ENCODE measurements at places on chromosomes 16 and 17. TPM values are rescaled to one million over a fixed set of nuclear protein-coding genes. Genes with fewer than 3 reads are reported as not detected.

TNFRSF17 gene
- 0.48 TPM for total RNA-seq

CCDC78 gene
- total RNA-seq: 0.12 TPM

AIPL1 gene
- not detected for total RNA-seq

MYH1 gene
- not detected for total RNA-seq

JMJD6 gene
- total RNA-seq: 24.9 TPM

NUDT16L1 gene
- 28.7 TPM for total RNA-seq

CDR2L gene
- 8.9 TPM for total RNA-seq

CLEC10A gene
- not detected for total RNA-seq

PYDC1 gene
- total RNA-seq: not detected

ERN2 gene
- not detected for total RNA-seq

ITGA2B gene
- total RNA-seq: 0.68 TPM

MYH8 gene
- total RNA-seq: not detected

RSL1D1 gene
- 118 TPM for total RNA-seq

SLC16A6 gene
- total RNA-seq: 4.8 TPM

MT1A gene
- 3.4 TPM for total RNA-seq

KRTAP4-1 gene
- total RNA-seq: not detected

MCRIP1 gene
- total RNA-seq: 34.1 TPM

OGFOD1 gene
- 64.8 TPM for total RNA-seq

MPV17L gene
- total RNA-seq: 0.68 TPM

FNDC8 gene
- total RNA-seq: not detected

SLC38A8 gene
- not detected for total RNA-seq

TERB1 gene
- not detected for total RNA-seq

SRSF1 gene
- total RNA-seq: 331 TPM

PSMC5 gene
- 44.7 TPM for total RNA-seq

CBFA2T3 gene
- total RNA-seq: not detected

CIAO3 gene
- total RNA-seq: 15.3 TPM

PVALEF gene
- not detected for total RNA-seq

Data from RPMI7951 (cell line).